Urothelium cell line (cell line): ENCODE measurements at places on chromosomes 7 and 10.

DNA sequence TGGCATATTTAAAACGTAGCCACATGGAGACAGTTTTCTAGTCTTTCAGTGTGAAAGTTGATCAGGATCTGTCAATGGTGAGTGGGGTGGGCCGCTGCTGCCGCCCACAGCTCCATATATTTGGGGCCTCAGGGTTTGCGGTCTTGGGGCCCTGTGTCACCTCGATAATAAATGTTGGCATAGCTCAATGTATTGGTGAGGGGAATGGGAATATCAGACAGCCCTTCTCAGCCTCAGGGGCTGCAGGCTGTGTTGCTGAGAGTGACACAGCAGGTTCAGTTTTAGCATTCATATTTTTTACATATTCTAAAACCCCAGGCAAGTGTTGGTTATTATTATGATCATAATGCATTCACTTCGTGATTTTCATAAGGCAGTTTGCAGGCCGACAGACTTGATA, 5.3 kb downstream of the CDH23 start:
- no peak for DNase-seq

GRCh38 chr10:62981096-62981495, 152.0 kb upstream of the NRBF2 start:
- no peak for DNase-seq

- DNase-seq = no peak
These were observed 146.6 kb upstream of the FRMD4A start for GRCh38 chr10:14477408-14477710.

GRCh38 chr7:15424468-15424867, 137.3 kb downstream of the AGMO start:
- no peak for DNase-seq

DNA sequence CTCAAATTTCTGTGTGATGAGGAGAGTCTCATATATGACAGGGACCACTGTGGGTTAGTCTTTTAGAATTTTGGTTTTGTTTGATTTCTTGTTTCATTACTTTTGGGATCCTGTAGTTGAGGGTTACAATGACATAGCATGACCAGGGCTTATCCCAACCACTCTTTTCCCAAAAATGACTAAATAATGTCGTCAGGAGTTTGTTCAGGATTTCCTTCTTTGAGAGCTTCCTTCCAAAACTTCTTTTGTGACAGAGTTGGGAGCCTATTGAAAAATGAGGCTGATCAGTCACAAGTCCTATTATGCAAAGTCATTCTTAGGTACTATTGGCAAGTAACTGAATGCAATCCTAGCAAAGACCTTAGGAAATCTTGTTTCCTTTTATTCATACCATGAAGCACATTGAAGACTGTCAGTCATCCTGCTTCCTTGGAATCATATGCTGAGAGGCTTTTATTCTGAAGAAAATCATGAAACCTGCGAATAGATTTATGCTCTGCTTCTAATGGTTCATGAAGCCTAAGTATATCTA, 498.3 kb downstream of the LRMDA start:
- no peak for DNase-seq

GRCh38 chr10:74227697-74228424, 76.8 kb downstream of the ADK start:
- no peak for DNase-seq

DNA sequence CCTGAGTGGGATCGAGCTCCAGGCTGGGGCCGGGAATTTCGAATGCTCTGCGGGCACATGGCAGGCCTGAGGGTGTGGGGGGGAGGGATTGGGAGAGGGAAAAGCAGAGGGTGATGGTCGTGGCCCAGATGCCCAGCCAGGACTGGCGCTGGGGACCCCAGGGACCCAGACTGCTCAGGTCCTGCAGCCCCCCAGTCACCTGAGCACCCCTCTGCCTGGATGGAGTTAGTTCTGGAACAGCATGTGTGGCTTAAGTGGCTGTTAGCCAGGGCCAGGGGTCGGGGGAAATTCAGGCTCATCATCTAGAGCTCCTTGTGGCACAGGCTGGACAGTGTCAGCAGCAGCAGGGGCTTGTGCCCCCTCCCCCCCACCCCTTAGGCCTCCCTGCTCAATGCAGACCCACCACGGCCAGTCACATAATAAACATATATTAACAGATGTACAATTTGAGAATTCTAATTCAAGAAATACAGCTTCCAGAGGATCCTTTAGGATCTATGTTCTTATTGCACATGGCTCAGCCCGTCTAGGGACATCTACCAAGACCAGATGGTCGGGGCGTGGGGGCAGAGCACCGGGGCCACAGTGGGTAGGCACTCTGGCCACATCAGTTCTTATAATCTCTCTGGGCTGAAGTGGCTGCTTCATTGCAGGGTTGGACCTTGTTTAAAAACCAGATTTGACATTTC, 22.2 kb downstream of the DNAJB12 start:
- no peak for DNase-seq

DNA sequence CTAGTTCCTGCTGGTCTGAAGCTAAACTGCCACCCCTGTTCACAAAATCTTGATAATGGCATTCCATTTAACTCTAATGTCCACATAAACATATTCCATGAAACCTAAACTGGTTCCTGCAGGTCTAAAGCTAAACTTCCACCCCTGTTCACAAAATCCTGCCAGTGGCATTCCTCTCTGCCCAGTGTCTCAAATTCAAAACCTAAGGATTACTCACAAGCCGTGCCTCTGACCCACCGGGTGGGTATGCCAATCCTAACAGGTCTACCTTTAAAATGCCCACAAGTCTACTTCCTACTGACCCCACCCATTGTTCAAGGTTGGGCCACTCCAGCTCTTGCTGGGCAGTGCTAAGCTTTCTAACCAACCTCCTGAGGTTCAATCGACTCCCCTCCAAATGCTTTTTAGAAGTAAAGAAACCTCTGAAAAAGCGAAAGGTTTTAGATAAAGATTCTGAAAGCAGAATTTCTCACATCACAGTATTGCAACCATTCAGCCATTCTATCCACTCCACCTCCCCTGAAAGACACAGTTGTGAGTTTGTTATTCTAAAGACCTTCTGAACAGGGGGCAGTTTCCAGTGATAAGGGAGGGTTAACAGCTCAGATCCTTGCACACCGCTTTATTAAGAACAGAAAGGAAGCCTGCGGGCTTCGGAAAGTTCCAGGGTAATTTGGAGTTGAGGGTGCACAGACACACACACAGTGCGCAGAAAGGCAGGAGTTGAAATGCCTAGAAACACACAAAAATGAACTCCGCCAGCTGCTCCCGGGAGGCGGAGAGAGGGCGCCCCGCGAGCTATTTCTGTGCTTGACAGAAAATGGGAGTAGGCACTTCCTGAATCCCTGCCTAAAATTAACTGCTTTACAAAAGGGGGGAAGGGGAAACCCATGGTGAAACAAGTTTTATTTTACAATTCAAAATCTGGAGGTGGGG, 87.7 kb downstream of the TNS3 start:
- no peak for DNase-seq

- no peak for DNase-seq
These were observed 111.4 kb downstream of the SRPK2 start for GRCh38 chr7:105277341-105277740.

DNA sequence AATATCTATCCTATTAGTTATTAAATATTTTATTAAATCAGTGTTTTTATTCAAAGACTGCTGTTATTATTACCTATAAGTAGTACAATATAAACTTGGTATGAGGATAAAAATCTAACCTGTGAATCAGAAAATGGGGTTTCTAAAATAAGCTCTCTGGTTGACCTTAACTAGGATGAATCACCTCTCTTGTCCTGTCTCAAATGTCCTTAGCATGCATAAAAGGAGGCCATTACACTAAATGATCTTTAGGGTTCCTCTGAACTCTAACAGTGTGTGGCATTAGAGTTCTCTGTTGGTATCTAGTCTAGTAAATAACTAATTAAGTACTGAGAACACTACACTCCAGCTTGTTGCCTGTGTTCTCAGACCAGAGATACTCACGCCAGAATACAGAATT, 143.1 kb upstream of the LRRTM3 start:
- DNase-seq = no peak

DNA sequence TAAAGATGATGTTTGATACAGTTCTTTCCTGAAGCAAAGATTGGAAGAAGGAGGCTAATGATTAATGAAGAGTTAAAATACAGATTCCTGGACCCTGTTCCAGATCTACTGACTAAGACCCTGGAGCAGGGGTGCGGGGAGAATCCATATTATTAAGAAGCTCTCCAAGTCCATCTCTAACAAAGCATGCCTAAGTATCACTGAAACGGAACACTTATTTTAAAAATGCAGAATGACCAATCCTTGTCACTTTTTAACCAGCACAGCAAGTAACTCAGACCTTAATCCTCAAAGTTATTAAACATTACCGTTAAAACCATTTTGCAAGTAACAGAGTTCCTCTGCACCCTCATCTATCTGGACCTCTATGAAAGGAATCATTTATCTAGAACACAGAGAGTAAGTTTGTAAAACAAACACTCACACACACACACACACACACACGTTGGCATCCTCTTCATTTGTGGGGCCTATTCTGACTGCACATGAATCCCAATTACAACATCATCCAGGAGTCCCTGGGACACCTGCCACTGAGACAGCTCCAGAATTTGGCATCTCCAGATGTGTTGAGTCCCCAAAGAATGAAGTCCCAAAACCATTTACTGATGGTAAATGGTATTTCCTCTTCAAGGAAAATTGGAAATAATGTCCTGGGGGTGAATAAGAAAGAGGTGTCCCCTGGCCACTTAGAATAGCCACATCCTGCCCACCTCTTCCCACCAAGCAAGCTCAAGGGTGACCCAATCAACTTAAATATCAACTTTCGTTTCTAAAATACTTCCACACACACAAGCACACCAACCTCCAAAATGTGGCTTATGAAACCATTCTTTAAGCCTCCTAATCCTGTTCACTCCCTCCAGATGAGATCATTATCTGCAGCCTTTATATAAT, 117.5 kb downstream of the PARD3 start:
- DNase-seq = no peak

- DNase-seq = no peak
These were observed 565.3 kb downstream of the PHTF2 start for GRCh38 chr7:78363866-78364265.

- no peak for DNase-seq
These were observed 232.2 kb downstream of the CACNA2D1 start for GRCh38 chr7:82211333-82211732.
